ENCODE measurements at places on chromosomes 13 and 19.

DNA sequence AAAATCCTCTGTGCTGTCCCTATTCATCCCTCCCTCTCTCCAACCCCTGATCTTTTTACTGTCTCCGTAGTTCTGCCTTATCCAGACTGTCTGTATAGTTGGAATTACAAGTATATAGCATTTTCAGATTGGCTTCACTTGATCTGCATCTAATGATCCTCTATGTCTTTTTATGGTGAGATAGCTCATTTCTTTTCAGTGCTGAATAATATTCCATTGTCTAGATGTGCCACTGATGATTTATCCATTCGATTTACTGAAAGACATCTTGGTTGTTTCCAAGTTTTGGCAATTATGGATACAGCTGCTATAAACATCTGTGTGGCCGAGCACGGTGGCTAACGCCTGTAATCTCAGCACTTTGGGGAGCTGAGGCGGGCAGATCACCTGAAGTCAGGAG lies 19.1 kb downstream of the IRGC start:
- no peak for DNase-seq

GRCh38 chr13:44918326-44919103 lies 70.8 kb downstream of the NUFIP1 start:
- DNase-seq = peak; percentile 56

DNA sequence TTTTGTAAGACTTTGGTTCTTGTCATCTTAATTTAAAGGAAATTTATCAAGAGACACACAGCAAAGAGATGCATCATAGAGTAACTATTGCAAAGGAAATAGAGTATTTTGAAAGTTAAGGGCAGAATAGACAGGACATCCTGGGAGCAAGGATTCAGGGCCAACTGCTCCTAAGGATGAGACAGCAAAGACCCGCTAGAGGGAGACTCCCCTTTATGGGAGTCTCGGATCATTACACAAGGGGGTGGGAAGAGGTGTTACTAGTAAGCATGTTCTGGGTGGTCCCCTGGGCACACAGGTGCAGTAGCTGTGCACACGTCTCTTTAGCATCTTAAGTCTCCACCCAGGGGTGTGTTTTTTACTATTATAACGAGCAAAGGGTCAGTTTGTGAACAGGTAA lies 9.6 kb downstream of the ZSCAN5C start:
- no peak for DNase-seq

- DNase-seq = no peak
Observed at GRCh38 chr13:106796280-106797047, 228.5 kb upstream of the ARGLU1 start.

DNA sequence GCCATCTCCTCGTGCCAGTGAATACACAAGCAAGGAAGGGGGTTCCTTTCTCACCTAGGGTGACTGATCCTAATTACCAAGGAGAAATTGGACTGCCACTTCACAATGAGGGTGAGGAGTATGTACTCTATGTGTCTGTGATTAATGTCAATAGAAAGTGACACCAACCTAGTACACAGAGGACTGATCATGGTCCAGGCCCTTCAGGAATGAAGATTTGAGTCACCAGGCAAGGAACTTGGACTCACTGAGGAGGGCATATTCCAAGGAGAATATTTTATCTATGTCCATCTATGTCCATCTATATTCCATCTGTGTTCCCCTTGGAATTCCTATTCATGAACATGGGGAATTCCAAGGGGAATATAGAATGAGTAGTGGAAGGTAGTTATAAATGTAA lies 9.2 kb upstream of the ALOX5AP start:
- no peak for DNase-seq

- DNase-seq = no peak
Observed at GRCh38 chr19:39874404-39874803, 28.2 kb upstream of the FBL start.

DNA sequence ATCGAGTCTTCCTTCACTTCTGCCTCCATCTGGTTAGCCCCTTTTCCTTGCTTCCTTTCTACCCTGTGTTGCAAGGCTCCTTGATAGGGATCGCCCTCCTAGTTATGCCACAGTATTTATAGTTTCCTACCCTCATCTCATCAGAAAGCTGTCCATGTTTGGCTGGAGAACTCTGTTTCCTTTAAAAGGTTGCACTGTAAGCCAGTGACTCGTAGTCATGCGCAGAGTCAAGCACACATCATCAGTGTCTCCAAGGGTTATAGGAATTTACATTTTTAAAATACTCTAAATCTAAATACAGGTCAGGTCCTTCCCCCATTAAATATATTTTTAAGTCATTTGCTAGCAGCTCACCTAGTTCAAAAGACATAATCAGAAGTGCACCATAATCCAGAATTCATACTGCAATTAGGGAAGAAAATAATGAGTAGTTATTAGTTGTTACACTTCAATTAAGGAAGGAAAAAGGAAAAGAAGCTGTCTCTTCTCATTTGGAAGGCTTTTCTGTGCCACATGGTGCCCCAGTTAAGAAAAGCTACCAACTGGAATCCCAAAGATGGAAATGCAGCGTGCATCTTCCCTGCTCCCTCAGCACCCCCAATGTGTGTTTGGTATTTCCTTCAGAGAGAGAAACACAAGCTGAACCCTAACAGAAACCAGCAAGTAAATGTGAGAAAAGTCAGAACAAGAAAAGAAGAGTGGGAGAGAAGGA lies 81.0 kb downstream of the GPR12 start:
- DNase-seq = no peak

DNA sequence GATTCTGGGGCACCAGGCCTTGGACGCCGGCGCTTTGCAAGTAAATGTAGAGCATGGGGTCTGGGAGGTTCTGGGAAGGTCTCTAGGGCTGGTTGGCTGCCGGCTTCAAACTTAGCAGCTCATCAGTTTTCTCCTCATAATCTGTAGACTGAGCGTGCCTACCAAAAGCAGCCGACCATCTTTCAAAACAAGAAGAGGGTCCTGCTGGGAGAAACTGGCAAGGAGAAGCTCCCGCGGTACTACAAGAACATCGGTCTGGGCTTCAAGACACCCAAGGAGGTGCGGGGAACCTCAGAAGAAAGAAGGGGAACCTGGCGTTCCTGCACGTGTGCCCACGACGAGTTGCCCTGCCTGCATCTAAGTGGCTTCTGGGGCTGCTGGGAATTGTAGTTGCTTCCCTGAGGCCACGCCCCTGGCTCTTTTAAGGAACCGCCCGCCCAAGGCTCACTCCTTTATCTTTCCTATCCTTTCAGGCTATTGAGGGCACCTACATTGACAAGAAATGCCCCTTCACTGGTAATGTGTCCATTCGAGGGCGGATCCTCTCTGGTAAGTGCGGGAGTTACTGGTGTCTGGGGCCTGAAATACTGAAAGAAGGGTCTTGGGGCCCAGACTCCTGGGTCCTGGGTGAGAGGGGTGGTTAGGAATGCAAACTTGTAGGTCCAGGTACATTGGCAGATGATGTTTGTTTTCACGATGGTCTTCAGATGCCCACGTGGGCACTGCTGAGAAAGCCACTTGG lies 984 bp downstream of the RPS11 start:
- no peak for DNase-seq

GRCh38 chr13:42110410-42111155 lies 62.1 kb downstream of the DGKH start:
- DNase-seq = no peak

- DNase-seq = no peak
Observed at GRCh38 chr13:46114613-46115012, 9.8 kb upstream of the CPB2 start.

DNA sequence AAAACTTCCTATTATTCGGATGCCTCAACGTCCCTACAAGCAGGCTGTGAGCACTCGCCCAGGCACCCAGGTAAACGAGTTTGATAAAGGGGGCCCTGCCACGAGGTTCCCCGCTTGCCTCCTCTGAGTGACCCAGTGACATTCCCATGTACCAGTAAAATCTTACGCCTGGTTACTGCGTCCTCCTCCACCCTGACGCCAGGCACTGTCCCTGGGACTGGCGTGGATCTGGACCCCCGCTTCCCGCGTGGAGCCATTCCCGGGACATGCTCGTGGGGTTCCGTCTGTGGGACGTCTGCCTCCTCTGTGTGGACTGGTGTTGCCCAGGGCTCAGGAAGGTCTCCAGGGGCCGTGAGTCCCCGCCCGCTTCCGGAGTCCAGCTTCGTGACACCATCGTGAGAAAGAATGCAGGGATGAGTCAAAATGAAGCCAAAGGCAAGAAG lies 407 bp upstream of the ZNF550 start:
- no peak for DNase-seq

DNA sequence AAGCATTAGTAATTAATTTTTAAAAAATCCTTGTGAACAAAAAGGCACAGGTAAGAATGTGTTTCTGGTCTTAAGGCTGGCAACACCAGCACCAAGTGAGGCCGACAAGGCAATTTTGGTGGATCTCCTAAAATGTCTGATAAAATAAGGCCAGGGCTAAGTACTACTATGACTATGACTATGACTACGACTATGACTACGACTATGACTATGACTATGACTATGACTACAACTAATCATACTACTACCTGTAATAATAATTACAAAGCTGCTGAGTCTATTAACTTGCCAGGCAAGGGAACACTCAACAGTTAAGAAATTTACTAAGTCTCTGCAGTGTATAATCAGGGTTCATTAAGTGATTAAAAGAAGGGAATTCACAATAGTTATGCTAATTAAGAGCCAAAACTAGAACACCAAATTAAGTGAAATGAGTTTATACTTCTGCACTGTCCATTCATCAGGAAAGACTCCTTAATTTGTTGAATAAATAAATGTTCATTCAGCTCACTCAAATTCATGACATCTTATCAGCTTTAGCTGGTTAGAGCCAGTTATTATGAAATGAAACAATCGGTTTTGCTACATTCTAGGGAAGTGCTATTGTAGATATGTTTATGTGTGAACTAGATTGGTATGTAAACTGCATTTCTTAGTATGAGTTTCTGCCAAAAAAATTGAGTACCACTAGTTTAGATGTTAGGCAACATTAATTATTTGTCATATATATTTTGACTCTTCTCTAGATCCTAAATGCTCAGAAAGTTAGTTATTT lies 1626.2 kb upstream of the PCDH20 start:
- DNase-seq = no peak

GRCh38 chr13:24539500-24540165 lies 27.1 kb upstream of the PARP4 start:
- DNase-seq = no peak

DNA sequence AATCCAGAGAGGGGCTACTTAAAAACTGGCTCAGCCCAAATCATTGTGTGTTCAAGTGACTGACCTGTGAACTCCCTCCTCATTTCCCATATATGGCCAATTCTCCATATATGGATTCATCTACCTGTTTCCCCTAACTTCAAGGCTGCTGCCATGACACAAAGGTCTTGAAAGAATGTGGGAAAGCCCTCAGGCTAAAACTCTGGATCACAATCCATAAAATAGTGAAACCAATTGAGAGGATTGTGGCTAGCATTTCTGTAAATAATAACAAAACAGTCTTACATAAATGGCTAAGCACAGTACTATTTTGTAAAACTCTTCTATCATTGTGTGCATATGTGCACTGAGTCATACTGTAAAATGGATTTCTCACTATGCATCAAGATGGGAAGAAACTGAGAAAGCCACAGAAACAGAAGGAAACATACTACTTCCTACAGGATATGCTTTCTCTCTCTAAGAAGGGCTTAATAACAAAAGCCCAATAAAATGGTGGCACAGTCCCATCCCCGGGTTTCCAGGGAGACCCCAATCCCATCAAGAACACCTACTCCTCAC lies 80.5 kb downstream of the FOXO1 start:
- no peak for DNase-seq

DNA sequence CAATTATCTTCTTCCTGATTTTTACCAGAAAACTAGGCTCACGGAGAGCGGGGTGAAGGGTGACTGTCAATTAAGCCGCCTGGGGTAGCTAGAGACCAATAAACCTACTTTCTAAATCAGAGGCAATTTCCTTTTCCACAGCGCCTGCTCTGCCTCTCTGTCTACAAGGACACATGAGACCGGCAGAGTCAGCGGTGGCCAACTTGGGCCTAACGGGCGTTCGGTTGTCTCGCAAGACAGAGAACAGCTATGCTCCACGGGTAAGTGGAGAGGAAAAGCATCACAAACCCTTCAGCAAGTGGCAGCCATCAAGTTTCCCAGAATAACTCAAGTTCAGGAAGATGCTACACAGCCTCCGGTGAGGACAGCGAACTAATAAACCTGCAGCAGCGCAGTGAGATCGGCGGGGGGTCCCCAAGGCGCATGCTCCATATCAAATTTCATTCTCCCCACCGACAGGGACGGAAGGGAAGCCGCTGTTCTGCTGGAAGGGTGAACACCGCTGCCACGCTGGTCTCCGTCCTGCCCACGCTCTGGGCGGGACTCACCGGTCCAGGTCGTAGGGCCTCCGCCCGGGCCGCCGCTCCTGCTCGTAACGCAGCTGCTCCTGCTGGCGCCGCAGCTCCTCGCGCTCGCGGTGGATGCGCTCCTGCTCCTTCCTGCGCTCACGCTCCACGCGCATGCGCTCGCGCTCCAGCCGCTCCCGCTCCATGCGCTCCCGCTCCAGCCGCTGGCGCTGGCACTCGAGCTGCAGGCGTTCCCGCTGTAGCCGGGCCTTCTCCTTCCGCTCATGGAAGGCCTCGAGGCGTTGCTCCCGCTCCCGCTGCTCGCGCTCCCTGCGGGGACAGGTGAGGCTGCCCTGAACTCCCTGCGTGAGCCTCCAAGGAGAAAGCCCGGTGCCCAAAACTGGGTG lies 25.8 kb upstream of the TINCR start:
- no peak for DNase-seq

- no peak for DNase-seq
Observed at GRCh38 chr19:44754750-44755080, 6.2 kb downstream of the BCL3 start.

DNA sequence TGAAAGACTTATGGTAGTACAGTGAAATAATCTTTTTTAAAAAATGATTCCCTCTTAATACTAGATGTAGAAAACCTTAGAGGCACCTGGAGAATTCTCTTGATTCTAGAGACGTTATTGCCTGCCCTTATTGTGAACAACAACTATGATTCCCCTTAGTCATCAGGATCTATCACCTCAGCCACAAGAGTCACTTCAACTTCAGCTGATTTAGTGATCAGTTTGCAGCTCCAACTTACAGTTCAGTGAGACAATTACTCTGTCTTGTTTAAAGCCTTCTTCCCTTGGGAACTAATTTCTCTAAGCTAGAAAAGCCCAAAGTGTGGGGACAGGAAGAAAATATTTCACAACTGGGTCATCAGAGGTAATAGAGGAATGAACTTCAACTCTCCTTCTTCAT lies 254.3 kb upstream of the SLITRK1 start:
- DNase-seq = no peak

DNA sequence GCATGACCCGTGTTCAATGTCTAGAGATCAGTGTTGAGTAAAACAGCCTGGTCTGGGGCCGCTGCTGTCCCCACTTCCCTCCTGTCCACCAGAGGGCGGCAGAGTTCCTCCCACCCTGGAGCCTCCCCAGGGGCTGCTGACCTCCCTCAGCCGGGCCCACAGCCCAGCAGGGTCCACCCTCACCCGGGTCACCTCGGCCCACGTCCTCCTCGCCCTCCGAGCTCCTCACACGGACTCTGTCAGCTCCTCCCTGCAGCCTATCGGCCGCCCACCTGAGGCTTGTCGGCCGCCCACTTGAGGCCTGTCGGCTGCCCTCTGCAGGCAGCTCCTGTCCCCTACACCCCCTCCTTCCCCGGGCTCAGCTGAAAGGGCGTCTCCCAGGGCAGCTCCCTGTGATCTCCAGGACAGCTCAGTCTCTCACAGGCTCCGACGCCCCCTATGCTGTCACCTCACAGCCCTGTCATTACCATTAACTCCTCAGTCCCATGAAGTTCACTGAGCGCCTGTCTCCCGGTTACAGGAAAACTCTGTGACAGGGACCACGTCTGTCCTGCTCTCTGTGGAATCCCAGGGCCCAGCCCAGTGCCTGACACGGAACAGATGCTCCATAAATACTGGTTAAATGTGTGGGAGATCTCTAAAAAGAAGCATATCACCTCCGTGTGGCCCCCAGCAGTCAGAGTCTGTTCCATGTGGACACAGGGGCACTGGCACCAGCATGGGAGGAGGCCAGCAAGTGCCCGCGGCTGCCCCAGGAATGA lies 1.5 kb upstream of the CEACAM5 start:
- DNase-seq = peak; percentile 44
